ENCODE measurements at places on chromosomes 12 and 14. TPM values are rescaled to one million over a fixed set of nuclear protein-coding genes. Genes with fewer than 3 reads are reported as not detected.

Gene PLEKHH1
- total RNA-seq, result not detected

Gene HHIPL1
- total RNA-seq, result not detected

Gene VPS33A
- 19.0 TPM for total RNA-seq

Gene PTPN21
- total RNA-seq, result not detected

Gene NOS1
- total RNA-seq, result not detected

Gene ARHGEF25
- 0.31 TPM for total RNA-seq

Gene IL31
- not detected for total RNA-seq

Gene AMN
- 0.84 TPM for total RNA-seq

Gene FBLN5
- total RNA-seq, result 0.63 TPM

Gene RNU4-1
- total RNA-seq, result under 0.01 TPM

Measured in mononuclear cell (primary cell).